ENCODE measurements at places on chromosomes 5 and 9.
A peak's percentile ranks its signal among the peaks of the same experiment; 100 is the strongest.

GRCh38 chr9:21317956-21318923 lies 13.1 kb upstream of the IFNA5 start:
- DNase-seq, result peak; percentile 68

- no peak for DNase-seq
Observed at GRCh38 chr9:126647585-126648411, 34.1 kb downstream of the LMX1B start.

DNA sequence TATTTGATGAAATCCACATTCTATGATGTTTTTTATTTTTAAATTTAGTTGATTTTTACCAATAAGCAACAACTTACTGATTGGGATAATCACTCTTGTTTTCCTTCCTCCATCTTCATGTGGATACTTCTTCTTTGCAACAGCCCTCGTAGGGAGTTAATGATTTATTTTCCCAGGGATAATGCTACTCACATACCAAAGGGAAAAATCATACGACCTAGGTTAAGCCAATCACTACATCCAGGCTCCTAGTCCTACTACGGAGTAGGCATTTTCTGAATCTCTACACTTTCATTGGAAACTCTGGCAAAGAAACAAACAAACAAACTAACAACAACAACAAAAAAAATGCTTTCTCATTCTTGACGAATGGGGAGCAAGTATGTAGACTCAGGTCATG lies 663.4 kb downstream of the PTPRD start:
- no peak for DNase-seq

DNA sequence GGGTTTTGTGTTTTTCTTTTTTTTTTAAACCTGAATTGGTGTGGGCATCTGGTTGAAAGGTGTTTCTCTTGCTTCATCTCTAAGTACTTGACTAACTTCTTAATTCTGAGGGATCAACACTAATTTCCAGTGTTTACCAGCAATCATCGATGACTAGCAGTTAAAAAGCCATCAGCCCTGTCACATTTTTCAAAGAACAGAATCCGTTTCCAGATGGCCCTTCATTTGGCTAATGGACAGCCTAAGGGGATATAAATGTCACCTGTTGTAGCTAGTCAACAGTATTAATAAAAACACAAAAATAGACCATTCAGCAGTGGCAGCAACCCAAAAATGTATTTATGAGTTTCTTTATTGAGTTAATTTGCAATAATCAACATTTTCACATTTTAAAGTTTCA lies 1076.5 kb downstream of the MAT2B start:
- no peak for DNase-seq

- DNase-seq, result peak; percentile 4
Observed at GRCh38 chr9:23492126-23493002, 333.7 kb downstream of the ELAVL2 start.

DNA sequence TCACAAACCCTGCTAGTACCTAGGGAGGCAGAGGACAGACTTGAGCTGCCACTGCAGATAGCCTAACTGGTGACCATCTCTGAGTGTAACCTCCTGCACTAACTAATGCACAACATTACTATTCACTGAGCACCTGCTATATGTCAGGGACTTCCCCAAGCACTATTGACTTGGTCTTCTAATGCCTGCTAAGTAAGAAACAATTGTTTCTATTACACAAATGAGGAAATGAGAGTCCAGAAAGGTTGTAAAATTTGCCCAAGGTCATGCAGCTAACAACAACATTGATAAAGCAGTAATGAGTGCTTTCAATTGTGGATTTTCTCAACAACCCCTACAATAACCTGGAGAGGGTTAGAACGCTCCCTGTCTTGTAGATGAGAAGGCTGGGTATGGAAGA lies 183.7 kb downstream of the ZNF462 start:
- no peak for DNase-seq

DNA sequence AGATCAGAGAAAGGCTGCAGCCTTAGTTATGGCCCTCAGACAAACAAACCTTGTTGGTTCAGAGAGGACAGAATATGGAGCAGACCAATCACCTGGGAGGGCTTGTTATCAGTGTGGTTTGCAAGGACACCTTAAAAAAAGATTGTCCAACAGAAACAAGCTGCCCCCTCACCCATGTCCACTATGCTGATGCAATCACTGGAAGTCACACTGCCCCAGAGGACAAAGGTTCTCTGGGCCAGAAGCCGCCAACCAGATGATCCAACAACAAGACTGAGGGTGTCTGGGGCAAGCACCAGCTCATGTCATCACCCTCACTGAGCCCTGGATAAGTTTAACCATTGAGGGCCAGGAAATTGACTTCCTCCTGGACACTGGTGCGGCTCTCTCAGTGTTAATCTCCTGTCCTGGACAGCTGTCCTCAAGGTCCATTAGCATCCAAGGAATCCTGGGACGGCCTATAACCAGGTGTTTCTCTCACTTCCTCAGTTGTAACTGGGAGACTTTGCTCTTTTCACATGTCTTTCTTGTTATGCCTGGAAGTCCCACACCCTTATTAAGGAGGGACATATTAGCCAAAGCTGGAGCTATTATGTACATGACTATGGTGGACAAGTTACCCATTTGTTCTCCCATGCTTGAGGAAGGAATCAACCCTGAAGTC lies 36.9 kb upstream of the TBCA start:
- no peak for DNase-seq

- no peak for DNase-seq
Observed at GRCh38 chr5:98168871-98169270, 604.6 kb upstream of the RGMB start.

DNA sequence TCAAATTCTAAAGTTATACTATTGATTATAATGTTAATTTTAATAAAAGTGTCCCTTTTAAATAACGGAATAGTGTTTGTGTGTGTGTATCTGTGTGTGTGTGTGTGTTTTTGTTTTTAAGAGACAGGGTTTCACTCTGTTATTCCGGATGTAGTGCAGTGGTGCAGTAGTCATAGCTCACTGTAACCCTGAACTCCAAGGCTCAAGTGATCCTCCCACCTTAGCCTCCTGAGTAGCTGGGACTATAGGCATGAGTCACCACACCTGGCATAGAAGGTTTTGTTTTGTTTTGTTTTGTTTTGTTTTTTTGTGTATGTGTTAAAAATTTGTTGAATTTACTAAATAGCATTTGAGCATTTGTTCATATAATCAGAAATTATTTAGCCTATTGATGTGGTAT lies 64.6 kb downstream of the YTHDC2 start:
- no peak for DNase-seq

GRCh38 chr5:58239731-58240130 lies 220.2 kb downstream of the PLK2 start:
- DNase-seq, result no peak

DNA sequence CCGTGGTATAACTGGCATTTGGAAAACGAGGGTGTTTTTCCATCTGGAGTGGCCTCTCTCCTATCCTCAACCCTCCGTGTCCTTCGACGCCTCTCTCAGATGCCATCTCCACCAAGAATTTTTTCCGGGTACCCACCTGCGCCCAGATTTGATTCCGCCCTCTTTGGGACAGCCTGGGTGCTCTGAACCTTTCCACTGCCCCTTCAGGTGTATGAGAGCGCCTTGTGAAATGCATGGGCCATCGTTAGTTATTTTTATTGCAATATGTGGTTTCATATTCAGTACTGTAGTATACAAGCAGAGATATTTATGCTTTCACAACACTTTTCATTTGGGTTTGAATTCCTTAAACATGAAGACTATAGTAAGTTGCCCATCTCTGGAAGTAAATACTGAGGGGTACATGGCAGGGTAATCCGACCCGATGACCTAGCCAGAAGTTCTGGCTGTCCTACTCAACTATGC lies 78.2 kb upstream of the IFNE start:
- no peak for DNase-seq

DNA sequence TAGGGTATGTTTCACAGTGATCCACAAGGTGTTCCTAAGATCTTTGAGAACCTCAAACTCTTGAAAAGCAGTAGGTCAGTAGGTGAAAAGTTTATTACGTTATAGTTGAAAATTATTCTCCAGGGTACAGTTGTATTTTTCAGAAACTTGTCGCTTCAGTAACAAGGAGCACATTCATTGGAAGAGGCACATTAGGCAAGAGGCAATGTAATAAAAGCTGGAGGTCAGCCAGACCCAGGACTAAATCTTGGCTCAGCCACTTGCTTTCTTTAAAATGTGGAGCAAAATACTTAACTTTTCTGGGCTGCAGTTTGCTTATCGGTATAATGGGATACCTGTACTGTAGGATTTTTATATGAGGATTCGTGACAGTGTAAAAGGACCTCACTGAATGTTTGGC lies 45.6 kb downstream of the TLE4 start:
- no peak for DNase-seq

DNA sequence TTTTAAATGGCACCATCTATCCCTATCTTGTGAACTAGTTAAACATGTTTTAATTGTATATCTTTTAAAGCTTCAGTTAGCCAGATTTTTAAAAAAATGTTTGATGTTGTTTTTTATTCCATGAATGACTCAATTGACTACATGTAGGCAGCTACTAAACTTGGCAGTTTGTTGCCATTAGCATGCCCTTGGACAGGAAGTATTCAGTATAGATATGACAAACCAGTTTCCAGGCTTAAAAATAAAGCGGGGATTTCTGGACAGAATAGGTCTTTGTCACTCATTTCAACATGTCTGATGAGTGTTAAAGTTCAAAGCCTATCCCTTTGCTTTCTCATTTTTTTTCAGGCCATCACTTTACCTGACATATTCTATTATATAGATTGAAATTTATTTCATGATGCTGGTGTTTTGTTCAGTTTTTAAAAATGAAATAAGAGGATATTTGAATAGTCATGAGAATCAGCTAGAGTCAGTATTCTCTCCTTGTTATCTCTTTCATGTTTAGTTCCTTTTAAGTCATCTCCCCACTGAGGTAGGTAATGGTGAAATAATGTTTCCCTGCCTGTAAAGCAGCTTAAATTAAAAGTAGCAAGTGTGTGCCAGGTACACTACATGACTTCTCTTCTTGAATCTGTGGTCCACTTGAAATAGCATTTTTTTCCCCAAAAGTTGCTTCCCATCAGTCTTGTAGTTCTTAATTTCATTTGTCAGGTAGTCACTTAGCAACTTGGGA lies 11.9 kb downstream of the TNFAIP8 start:
- peak; percentile 82 for DNase-seq

DNA sequence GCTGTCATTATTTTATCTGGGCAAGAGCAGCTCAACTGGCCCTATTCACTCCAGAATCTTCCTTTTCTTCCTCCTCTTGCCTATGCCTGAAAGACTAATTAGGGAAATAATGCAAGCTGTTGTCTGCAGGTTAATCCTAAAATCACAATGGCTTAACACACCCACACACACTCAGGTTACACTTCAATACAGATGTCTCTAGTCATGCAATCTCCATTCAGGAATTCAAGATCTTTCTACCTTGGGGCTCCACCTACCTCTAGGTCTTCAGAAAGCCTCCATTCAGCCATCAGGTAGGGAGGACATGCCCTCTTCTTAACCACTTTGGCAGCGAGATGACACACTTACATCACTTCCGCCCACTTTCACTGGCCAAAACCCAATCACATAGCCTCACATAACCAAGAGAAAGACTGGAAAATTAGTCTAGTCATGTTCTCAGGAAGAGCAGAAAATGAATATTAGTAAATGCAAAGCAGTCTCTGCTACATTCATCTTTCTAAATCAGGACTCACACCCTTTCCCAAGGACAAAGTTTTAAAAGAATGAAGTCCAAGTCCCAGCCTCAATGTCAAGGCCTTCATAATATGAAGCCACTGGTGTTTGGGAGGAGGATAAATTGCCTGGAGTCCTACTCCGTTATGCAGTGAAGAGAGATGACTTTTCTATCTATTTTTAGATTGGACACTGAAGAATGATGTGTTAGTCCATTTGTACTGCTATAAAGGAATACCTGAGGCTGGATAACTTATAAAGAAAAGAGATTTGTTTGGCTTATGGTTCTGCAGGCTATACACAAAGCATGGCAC lies 428.1 kb downstream of the EFNA5 start:
- no peak for DNase-seq

DNA sequence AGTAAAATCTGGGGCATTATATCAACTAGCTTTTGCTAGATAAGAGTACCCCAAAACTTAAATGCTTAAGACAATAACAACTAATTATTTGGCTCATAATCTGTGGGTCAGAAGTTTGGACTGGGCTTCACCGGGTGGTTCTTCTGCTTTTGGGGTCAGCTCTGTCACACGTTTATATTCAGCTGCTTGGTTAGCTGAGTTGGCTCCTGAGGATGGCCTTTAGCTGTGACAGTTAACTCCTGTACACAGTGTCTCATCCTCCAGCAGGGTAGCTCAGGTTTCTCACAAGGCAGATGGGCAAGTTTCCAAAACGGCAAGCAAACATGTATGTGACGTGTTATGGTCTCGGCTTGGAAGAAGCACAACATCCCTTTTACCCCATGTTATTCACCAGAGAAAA lies 488.2 kb downstream of the TLE4 start:
- DNase-seq, result no peak

DNA sequence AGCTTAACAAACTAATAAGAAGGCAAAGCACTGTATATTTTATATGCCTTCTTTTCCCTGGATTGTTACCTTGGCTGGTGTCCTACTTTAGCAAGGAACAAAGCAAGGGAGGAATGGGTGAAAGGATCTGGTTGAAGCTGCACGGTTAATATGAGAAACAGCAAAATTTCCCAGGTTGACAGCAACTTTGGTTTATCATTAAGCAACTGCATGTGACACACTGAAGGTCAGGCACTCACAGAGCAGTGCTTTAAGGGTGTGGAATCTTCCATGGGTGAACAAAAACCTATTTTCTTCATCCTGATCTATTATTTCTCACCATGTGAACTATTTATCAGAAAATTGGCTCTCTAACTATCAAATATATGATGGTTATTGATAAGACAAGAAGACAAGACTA lies 109.0 kb upstream of the ATP10B start:
- DNase-seq, result no peak

GRCh38 chr9:127910613-127911205 lies 6.1 kb downstream of the ST6GALNAC4 start:
- no peak for DNase-seq

DNA sequence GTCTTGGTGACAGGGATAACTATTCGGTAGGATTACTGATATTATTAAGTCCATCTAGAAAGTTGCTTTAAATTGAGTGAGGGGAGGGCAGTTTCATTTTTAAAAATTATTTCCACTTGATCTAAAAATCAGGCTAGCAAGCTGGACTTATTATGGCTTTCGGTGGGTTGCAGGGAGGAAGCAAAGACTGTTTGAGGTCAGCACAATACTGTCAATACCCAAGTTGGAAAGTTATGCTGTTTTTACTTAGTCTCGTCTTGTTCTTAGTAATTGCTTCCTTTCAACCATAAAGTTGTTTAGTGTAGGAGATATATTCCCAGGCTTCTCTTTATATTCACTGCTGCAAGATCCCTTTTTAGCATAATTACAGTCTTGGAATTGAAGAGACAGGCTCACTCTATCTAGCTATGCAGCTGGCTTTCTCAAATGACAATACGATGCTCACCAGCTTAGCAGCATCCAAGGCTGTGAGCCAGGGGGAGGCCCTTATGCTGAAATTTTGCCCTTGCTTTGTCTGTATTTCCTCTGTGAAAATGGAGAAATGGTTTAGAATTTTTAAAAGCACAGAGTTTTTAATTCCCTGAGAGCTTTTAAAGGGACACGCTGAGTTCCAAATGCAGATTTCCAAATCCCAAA lies 68.2 kb upstream of the APC start:
- no peak for DNase-seq

- DNase-seq, result no peak
Observed at GRCh38 chr9:34370970-34371880, 5.5 kb downstream of the MYORG start.
